ENCODE measurements at places on chromosomes 4 and X.

GRCh38 chr4:128571747-128572146 is 237.8 kb upstream of the JADE1 start:
- peak; percentile 86 for DNase-seq

- no peak for DNase-seq
Observed at GRCh38 chr4:96698831-96699230, 858.9 kb downstream of the PDHA2 start.

DNA sequence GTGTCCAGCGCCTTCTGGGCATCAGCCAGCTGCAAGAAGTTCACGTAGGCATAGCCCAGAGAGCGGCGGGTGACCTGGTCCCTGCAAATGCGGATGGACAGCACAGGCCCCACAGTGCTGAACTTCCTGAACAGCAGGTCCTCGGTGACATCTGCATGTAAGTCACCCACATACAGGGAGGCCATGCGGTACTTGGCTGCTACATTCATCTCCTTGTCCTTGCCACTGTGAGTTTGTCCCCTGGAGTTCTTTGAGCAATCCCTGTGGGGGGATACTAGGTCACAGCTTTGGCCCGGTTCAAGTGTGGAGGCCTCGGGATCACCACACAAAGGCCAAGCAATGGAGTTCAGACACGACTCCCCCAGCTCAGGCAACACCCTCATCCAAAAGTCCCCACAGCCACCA is 776 bp downstream of the PABPC4L start:
- DNase-seq, result no peak

- no peak for DNase-seq
Observed at GRCh38 chr4:173862754-173863153, 332.7 kb upstream of the HAND2 start.

DNA sequence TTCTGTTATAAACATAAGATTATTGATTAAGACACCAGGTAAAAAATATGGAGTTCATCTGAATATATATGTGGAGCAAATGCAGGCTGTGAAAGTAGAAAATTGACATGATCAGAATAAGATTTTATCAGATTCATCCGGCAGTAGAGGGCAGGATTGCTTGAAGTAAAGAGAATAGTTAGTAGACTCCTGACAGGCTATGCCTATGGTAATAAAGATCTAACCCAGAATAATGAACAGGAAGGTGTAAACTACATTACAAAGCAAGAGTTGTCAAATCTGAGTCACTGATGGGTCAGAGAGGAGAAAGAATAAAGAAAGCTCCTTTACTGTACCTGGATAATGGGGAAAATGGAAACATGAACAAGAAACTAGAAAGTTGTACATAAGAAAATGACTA is 20.8 kb upstream of the TMEM184C start:
- DNase-seq, result no peak

DNA sequence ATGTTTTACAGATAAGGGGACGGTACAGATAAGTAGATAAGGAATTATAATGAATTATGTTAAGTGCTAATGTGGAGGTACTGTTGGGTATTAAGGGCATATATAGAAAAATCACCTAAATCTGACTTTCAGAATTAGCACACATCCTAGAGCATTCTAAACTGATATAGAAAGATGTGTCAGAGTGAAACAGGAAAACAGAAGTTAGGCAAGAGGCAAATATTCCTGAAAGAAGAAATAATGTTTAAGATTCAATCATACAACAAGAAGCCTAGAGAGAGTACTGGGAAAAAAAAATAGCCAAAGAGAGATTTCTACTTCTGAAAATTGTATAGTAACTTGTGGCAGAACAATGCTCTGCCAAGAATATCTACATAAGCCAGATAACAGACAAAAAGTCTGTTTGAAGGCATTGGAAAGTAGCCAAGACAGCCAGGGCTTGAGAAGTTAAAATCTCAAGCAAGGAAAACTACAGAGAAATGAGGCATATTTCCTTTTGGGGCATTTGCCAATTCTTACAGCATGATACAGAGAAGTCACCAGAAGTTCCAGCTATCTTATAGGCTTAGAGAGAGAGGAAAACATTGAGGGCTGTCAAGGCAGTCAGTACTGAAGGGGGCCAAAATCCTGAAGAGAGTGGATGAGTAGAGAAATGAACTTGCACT is 646.0 kb downstream of the RPA4 start:
- peak; percentile 66 for DNase-seq

- no peak for DNase-seq
Observed at GRCh38 chr4:113823291-113823659, 61.7 kb upstream of the CAMK2D start.

- no peak for DNase-seq
Observed at GRCh38 chrX:12814420-12814819, 23.2 kb downstream of the PRPS2 start.

GRCh38 chr4:119501740-119502139 is 126.9 kb downstream of the PDE5A start:
- DNase-seq, result no peak

DNA sequence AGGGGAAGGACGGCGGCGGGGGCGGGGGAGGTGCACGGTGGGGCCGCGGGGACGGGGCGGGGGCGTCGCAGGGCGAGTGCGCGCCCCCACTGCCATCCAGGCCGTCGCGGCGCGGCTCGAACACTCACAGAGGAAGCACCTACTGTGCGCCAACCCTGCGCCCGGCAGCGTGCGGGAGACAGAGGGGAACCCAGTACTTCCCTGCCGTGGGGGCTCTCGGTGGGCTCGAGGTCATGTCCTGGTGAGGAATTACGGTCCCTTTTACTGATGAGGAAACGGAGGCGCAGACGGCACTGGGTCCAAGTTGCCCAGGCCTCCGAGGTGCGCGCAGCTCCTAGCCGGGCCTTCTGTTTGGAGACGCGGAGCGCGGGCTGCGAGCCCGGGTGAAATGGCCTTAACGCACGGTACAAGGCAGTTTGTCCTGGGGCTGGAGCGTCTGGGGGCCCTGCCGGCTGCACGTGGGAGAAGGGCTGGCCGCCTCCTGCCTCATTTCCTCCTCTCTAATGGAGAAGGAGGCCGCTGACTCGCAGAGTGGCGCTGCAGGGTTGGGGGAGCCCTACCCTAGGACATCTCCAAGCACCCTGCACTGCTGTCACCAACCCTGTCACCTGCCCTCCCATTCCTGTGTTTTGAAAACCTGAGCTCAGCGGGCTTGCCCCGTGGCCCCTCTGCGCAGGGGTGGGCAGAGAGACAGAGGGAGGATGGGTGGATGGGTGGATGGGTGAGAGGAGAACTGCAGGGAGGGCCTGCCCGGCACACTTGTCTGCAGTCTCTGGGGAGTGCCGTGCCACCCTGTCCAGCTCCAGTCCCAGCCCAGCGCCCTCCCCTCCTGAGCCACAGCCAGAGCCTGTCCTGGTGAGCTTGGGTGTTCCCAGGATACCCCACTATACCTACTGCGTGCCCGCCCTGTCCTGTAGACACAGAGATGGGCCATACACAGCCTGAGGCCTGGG is 106.0 kb downstream of the ADRA2C start:
- no peak for DNase-seq

DNA sequence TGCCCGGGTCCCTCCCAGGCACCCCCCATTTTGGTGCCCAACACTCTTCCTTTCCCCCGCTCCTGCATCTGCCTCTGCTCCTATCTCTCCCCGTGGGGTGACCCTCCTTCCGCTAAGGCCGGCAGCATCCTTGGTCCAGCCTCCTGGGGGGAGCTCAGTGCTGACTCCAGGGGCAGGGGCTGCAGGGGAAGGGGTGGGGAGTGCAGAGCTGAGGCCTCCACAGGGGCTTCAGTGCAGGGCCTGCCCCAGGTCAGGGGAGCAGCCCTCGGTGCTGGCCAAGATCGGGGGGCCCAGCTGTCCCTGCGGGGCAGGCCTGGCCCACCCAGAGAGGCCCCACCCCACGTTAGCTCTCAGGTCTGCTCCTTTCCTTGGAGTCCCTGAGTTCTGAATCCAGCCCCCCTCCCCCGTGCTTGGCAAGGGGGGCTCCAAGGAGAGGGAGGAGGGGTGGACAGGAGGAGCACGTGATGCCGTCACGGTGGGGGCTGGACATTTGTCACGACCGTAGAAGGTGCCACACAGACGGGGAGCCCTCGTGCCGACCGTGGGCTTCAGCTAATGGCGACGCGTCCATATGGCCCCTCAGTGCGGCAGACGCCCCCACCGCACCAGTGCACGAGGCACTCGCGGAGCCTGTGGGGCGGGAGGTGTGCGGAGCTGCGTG is 63.5 kb upstream of the ADRA2C start:
- no peak for DNase-seq

DNA sequence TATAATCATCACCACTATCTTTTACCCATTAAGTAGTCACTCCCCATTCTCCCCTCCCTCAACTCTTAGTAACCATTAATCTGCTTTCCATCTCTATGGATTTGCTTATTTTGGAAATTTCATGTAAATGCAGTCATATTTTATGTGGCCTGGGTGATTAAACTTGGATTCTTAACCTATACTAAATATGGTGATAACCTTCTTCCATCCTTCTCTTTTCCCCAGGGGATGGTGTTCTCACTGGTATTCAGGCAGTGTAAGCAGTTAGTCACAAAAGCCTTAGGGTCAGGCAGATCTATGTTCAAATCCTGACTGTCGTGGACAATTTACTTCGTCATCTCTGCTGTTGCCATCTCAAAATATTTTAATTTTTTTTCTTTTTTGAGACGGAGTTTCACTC is 29.6 kb downstream of the RAB40AL start:
- no peak for DNase-seq
